ENCODE measurements at places on chromosomes 3 and 15. TPM values are rescaled to one million over a fixed set of nuclear protein-coding genes. Genes with fewer than 3 reads are reported as not detected.
A peak's percentile ranks its signal among the peaks of the same experiment; 100 is the strongest.

The ULK3 gene
- 75.9 TPM for total RNA-seq

The FURIN gene
- 47.6 TPM for total RNA-seq

DNA sequence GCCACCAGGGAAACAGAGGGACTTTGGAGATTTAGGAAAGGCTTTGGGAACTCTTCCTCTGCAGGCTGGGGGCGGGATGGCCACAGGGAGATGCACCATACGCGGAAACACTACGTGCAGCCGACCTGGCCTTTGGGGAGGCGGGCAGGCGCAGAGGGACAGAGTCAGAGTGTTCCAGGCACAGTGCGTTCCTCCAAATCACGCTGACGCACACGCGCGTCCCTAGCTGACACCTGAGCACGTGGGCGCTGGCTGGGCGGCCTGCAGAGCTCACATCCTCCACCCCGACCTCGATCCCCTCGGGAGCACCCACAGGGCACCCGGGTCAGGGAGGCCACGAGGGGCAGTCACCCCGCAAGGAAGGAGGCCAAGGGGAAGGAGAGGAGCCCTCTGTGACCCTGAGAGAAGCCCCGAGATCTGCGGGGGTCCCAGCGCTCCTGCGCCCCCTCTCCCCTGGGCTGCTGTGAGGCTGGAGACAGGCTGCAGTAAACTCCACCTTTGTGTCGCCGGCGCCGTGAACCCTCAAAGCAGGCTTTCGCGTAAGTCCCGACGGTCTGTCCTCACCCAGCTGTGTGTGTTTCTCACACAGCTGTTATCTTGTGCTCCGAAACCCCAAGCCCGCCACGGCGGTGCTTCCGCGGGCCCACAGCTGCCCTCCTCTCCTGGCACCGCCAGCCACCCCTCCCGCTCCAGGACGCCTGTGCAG is 196.3 kb downstream of the OCA2 start:
- H3K27ac ChIP-seq: no peak overlapping the region
- no peak for DNase-seq
- no peaks in the 10 kb centered on the region for H3K4me1 ChIP-seq
- H3K4me3 ChIP-seq: no peak overlapping the region

The SERPINI1 gene
- total RNA-seq: 13.8 TPM

The MNS1 gene
- 2.9 TPM for total RNA-seq

DNA sequence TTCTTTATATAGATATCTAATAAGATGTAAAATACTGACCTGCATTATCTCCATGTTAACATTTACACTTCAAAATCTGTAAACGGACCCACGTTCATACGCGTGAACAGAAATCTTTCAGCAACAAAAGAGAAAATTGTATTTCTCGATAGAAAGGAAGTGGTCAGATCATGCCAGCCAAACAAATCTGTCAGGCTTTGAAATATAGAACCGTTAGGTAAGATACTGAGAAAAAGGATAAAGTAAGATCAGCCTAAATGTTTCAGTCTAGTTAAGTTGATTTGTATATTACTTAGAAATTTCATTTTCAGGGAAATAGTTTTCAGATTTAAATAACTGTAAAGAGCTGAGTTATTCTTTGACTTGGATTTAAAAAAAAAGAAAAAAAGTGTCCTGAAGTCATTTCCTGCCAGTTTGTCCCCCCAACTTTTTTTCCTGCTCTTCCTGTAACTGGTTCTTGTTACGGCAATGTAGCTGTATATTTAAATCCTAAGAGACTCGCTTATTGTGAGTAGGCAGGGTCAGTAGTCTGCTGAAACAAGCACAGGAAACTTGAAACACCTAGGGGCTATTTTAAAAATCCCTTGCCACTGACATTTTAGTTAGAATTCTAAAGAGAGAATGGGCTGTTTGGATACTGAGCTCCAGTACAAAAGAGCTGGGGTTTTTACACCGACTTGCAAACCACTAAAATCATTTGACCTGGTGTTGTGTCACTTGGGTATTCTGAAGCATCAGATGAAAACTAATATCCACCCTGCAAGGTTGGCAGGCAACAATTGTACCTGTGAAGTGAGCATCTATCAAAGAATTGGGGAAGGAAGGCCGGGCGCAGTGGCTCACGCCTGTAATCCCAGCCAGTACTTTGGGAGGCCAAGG is 237.5 kb downstream of the UBE2E2 start:
- H3K4me3 ChIP-seq: no peak overlapping the region
- no peaks in the 10 kb centered on the region for H3K4me1 ChIP-seq
- no peaks in the 10 kb centered on the region for H3K27me3 ChIP-seq
- no peak overlapping the region for H3K27ac ChIP-seq
- no peak for DNase-seq
- H3K36me3 ChIP-seq: no peaks in the 10 kb centered on the region

DNA sequence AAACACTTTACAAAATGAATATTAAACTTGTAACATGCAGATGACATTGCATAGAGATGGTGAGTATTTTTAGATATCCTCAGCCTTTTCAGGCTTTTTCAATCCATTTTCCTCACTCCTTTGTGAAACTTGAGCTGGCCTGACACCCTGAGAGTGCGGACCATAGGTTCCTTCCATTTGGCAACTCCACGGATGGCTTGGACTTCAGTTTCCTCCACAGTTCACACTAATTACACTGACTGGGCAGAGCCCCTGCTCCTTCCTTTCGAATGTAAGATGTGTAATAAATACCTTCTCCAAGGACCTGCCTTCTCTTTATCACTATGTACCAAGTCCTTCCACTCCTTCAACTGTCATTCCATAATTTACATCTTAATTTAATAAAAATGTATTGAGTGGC is 141.7 kb upstream of the LRIG1 start:
- no peaks in the 10 kb centered on the region for H3K27me3 ChIP-seq
- H3K4me3 ChIP-seq: no peak overlapping the region
- no peaks in the 10 kb centered on the region for H3K4me1 ChIP-seq
- no peaks in the 10 kb centered on the region for H3K36me3 ChIP-seq
- no peak for DNase-seq

DNA sequence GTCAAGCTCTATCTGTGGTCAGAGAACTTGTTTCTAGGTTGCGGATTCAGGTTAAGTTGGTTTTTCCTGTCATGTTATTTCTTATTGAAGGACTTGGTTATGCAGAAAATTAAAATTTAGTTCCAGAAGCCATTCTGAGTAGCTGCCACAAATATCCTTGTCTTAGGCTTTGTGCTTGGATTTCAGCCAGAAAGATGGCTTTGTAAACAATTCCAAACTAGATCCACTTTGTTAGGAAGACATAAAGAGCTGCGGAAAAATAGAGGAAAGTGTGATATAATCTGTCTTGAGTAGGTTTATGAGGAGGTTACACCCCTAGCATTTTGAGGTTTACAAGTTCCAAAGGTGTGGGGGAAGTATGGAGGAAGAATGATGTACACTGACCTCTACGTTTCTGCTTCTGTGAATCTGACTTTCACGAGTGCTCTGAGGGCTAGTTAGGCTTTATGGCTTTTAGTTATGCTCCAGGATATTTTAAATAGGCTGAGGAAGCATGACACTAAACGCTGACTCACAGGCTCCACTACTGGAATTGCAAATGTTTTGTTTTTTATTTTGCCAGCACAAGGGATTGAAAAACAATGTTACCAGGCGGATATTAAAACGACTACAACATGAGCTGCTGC is 46.3 kb upstream of the UTS2B start:
- no peaks in the 10 kb centered on the region for H3K36me3 ChIP-seq
- peaks cover 27% of the 10 kb centered on the region for H3K4me1 ChIP-seq
- DNase-seq: no peak
- no peak overlapping the region for H3K4me3 ChIP-seq
- H3K27ac ChIP-seq: peak overlapping the region; percentile 61
- no peaks in the 10 kb centered on the region for H3K27me3 ChIP-seq

- no peaks in the 10 kb centered on the region for H3K36me3 ChIP-seq
- DNase-seq: no peak
These were observed 35.2 kb downstream of the SLC6A20 start for GRCh38 chr3:45760878-45761711.

- H3K27me3 ChIP-seq: no peaks in the 10 kb centered on the region
- H3K36me3 ChIP-seq: no peaks in the 10 kb centered on the region
- H3K27ac ChIP-seq: no peak overlapping the region
- DNase-seq: no peak
- peaks cover 22% of the 10 kb centered on the region for H3K4me1 ChIP-seq
These were observed 12.8 kb upstream of the TM4SF1 start for GRCh38 chr3:149390294-149390693.

DNA sequence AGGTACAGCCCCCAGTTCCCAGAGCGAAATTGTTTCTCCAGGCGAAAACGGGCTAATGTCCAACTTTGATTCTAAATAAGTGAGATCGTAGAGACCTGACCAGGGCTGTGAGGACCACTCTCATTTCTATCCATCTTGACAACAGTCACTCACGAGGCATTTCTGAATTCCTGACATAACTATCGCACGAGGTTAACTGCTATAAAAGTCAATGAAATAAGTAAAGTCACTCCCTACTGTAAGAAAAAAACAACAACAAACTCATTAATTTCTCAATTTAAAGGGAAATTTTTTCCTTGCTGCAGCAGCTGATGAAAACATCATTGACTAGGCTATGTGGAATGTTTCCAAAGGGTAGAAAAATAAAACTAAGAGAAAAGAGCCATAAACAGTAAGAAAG is 69.1 kb downstream of the GREM1 start:
- H3K27me3 ChIP-seq: no peaks in the 10 kb centered on the region
- H3K4me1 ChIP-seq: no peaks in the 10 kb centered on the region
- DNase-seq: no peak
- no peaks in the 10 kb centered on the region for H3K36me3 ChIP-seq
- no peak overlapping the region for H3K4me3 ChIP-seq
- no peak overlapping the region for H3K27ac ChIP-seq

The ATP11B gene
- total RNA-seq: 100 TPM

The THBS1 gene
- total RNA-seq: 513 TPM

DNA sequence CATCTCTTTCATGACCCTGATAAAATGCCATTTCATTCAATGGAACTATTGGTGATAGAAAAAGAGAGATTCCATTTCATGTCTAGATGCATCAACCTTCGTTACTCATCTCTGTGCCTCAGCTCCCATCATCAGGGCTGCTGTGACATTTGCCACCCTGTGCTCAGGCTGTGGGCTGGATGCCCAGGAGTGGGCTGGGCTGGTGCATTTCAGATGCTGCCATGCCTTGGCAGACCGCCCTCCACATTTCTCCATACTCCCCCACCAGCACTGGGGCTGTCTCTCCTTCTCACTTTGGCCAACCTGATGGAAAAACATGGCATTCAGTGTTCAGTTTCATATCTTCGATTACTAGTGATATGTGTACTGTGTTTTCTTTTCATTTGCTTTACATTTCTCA is 59.1 kb downstream of the DNASE1L3 start:
- no peak overlapping the region for H3K27ac ChIP-seq
- H3K4me3 ChIP-seq: no peak overlapping the region
- H3K36me3 ChIP-seq: no peaks in the 10 kb centered on the region
- no peaks in the 10 kb centered on the region for H3K4me1 ChIP-seq

- peaks cover 24% of the 10 kb centered on the region for H3K4me1 ChIP-seq
- DNase-seq: no peak
- H3K4me3 ChIP-seq: no peak overlapping the region
- no peaks in the 10 kb centered on the region for H3K27me3 ChIP-seq
- no peaks in the 10 kb centered on the region for H3K36me3 ChIP-seq
- peak overlapping the region; percentile 63 for H3K27ac ChIP-seq
These were observed 119.2 kb upstream of the ALDH1A3 start for GRCh38 chr15:100760357-100760903.

GRCh38 chr15:72857331-72858063 is 73.9 kb upstream of the ADPGK start:
- no peaks in the 10 kb centered on the region for H3K36me3 ChIP-seq
- H3K27ac ChIP-seq: no peak overlapping the region
- DNase-seq: no peak

The ANKUB1 gene
- total RNA-seq: not detected

DNA sequence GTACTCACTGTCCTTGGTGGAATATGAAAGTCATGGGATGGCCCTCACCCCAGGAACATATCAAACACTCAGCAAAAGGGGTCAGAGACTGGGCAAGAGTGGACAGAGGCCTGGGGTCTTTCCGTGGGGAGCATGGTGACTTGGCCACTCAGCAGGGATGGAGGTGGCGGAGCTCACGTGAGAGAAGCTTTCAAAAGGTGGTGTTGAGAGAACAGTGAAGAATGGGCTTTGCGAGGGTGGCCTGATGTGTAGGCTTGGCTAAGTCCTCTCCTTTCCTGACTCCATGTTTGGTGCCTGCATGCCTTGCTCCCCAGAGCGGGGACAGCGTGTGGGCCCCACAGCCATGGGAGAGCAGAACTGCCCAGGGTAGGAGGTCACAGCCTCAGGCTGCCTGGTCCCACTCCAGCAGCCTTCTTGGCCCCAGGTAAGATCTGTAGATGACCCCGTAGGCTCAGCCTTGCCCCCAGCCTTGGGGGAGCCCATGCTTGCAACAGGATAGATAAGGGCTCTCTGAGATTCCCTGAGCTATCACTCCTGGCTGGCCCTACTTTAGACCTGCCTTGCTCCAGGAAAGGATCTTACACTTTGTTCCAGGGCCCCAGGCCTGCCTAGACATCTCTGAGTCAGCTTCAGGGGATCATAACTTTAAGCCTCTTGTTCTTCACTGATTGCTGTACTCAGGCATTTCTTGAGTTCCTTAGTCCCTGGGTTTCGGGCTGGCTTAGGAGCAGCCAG is 17.0 kb downstream of the RPLP1 start:
- no peaks in the 10 kb centered on the region for H3K27me3 ChIP-seq
- H3K27ac ChIP-seq: no peak overlapping the region
- H3K4me1 ChIP-seq: peaks cover 18% of the 10 kb centered on the region

GRCh38 chr15:68503791-68504680 is 72.1 kb upstream of the ITGA11 start:
- no peaks in the 10 kb centered on the region for H3K27me3 ChIP-seq
- peak; percentile 94 for DNase-seq
- H3K27ac ChIP-seq: no peak overlapping the region
- H3K36me3 ChIP-seq: no peaks in the 10 kb centered on the region
- peaks cover 8% of the 10 kb centered on the region for H3K4me1 ChIP-seq

DNA sequence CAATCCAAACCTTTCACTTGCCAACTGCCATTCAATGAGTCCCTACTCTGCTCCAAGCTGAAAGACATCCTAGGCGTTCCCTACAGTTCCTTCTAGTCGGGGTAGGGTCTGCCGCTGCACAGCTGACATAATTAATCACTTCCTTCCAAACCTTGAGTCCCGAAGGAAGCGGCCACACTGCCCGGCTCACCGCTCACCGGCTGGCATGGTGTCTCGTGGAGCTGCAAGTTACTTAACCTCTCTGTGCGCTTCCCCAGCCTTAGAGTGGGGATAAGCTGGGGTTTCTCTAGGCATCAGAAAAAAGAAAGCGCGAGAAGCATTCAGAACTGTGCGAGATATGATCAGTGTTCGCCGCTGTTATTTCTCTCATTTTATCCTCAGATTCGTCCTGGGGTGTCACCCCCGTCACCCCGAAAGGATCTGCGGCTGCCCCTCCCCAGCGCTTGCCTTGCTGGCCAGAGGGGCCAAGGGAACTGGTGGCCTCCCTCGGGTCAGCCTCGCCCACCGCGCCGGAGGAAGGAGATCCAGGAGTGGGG is 748 bp downstream of the MRPS25 start:
- peak overlapping the region; percentile 80 for H3K27ac ChIP-seq
- peak overlapping the region; percentile 82 for H3K4me3 ChIP-seq
- no peaks in the 10 kb centered on the region for H3K27me3 ChIP-seq
- DNase-seq: no peak
- H3K4me1 ChIP-seq: peaks cover 16% of the 10 kb centered on the region
- H3K36me3 ChIP-seq: no peaks in the 10 kb centered on the region

All from vagina (tissue), 2 donors.